ENCODE measurements at places on chromosomes 1 and 21.

- no peak for DNase-seq
Measured at GRCh38 chr21:33011462-33011861, 14.3 kb upstream of the OLIG2 start.

DNA sequence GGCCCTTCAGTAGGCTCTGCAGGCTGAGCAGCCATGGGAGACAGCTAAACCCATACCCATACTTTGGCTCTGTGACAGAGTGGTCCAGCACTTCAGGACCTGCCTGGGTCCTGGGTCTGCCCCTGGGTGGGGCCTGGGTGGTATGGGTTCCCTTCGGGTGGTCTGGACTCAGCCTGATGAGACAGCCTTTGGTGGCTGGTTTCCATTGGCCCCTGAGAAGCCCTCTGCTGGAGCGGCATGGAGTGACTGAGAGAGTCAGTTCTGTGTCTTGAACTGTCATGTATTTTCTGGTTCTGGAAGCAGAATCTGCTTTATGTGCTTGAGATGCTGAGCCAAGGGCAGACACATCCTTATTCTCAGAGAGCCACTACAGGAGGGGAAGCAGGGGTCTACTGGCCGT is 31.3 kb upstream of the KCNA2 start:
- DNase-seq: no peak

GRCh38 chr1:157189986-157190982 is 52.1 kb upstream of the ETV3 start:
- no peak for DNase-seq

- no peak for DNase-seq
Measured at GRCh38 chr1:178353524-178353923, 143.2 kb downstream of the CLEC20A start.

DNA sequence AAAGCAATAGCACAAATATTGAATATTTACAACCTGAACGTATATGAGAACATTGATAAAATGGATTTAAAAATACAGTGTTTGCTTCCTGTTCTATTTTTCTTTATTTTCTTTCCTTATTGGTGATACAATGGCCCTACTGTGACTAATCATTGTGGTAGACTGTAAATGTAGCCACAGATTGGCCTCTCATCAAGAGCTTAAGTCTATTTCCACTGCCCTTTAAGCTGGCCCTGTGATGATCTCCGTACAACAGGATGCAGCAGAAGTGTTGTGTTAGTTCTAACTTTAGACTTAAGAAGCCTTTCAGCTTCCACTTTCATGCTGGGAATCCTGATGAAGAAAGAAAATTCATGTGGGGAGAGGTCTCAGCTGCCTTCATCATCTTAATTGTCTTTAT is 285.6 kb upstream of the B3GALT2 start:
- DNase-seq: no peak

DNA sequence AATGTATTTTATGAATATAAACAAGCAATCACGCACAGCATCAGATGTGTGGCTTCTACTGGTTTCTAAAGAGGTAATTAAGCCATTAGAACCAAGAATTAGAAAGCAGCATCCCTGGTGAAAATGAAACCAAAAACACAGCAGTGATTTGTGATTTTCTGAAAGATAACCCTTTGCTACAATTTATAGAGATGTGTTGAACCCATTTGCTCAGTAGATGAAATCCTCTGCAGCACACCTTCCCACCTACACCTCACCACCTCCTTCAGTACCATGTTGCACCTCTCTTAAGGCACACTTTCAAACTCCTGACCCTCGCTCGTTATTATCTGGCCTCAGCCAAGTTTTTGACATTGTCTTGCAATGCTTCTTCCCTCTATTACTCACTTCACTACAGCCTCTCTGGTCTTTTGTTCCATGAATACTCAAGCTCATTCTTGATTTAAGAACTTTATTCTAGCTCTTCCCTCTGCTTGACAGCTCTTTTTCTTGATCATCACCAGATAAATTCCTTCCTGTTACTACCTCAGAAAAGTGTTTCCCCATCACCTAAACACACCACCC is 38.6 kb downstream of the NSL1 start:
- no peak for DNase-seq

- no peak for DNase-seq
Measured at GRCh38 chr1:94551449-94551848, 9.9 kb upstream of the F3 start.

- no peak for DNase-seq
Measured at GRCh38 chr1:16145030-16145661, 10.7 kb downstream of the EPHA2 start.

GRCh38 chr1:201021630-201022492 is 1.7 kb downstream of the KIF21B start:
- DNase-seq: no peak

DNA sequence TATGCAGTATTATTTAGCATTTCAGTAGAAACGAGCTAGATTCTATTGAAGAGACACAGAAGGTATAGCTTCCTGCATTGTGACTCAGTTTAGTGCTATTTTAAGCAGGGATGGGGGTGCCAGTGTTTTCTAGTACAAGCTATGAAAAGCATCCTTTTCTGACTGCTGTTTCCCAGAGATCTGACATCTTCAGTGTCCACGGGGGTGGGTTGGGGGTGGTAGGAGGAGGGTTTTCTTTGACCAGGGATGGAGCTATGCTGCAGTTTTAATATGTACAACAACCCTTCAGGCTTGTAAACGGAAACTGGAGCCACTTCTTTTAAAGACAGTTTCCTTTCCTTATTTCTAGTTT is 2.7 kb upstream of the NEGR1 start:
- no peak for DNase-seq

DNA sequence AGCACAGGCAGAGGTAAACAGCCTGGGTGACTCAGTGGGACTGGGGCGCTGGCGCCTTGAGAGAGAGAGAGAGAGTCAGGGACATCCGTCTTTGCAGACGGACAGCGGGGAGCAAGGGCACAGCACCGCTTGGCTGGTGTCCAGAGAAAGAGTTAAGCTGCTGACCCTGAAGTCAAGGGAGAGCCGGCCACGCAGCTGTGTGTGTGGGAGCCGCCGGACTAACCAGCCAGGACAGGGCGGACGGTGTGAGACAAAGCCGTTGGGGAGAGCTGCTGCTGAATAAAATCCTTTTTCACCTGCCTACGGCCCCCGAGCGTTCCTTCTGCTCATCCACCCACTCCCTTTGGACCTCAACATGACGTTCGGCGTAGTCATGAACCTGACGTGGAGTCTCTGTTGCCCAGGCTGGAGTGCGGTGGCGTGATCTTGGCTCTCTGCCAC is 14.5 kb downstream of the CFAP74 start:
- DNase-seq: no peak

DNA sequence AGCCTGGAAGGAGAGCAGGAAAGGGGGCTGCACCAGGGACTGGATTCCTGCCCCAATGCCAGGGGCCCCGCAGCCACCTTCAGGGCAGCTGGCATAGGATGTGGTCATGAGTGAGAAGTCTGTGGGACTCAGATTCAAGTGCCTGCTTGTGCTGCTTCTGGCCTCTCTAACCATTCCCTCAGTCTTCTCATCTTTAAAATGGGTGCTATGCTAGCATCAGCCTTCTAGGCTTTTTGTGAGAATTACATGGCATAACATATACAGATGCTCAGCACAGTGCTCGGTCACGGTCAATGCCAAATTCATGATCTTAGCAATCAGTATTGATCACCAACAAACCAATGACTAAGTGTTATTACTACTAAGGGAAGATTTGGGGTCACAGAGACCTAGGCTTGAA is 23.5 kb downstream of the TRIM62 start:
- no peak for DNase-seq

DNA sequence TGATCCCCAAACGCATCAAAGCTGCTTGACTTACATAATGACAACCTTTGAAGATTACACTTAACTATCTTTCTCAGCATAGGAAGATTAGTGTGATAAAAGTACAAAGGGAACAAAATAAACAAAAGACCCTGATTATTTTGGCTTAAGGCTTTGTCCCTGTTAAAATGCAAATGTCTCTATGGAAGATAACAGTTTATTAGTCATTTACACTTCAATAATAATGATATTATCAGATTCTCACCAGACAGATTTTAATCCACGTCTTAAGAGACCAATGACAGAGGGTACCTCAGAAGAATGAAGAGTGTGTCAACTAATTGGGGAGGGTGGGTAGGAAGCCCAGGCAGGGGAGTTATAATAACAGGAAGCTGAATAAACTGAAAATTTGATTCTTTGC is 510.4 kb upstream of the PTBP2 start:
- no peak for DNase-seq

DNA sequence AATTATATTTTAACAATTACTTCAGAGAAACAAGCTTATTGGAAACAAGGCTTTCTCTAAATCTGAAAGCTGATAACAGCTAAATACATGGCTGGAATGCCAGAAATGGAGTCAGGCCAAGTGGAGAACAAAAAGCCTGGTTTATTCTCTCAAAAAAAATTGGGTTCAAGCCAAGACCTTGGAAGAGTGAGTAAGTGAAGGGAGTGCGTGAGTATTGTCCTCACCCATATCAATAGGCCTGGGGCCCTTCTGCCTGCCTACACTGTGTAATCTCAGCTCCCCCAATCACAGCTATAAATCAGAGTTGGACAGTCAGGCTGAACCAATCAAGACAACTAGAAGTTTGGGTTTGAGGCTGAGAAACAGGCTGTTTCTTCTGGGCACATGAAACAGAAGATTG is 7.4 kb downstream of the KYAT3 start:
- peak; percentile 83 for DNase-seq

DNA sequence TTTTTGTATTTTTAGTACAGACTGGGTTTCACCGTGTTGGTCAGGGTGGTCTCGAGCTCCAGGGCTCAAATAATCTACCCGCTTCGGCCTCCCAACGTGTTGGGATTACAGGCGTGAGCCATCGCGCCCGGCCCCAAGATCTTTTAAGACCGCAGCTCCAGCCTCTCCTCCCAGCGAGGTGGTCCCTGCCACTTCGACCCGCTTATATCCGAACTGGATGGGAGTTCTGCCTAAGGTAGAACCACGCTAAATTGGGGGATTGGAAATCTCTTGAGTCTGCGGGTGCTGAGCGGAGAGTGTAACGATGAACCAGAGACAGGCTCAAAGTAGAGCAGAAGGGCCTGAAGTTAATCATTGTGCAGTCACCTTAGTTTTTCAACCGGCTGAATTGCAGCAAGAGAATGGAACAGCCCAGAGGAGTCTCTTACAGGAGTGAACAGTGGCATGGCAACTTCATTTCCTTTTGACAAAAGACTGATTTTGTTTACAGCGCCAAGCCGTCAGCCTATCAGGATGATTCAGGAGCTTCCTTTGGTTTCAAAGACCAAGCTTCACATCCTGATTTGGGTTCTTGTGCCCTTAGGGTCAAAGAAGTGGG is 726 bp upstream of the CYB5R1 start:
- DNase-seq: no peak

GRCh38 chr1:114387010-114387360 is 124.0 kb downstream of the TRIM33 start:
- no peak for DNase-seq

GRCh38 chr1:87336623-87337067 is 8.0 kb downstream of the LMO4 start:
- no peak for DNase-seq

- no peak for DNase-seq
Measured at GRCh38 chr1:155104605-155105534, 22.8 kb upstream of the EFNA1 start.

DNA sequence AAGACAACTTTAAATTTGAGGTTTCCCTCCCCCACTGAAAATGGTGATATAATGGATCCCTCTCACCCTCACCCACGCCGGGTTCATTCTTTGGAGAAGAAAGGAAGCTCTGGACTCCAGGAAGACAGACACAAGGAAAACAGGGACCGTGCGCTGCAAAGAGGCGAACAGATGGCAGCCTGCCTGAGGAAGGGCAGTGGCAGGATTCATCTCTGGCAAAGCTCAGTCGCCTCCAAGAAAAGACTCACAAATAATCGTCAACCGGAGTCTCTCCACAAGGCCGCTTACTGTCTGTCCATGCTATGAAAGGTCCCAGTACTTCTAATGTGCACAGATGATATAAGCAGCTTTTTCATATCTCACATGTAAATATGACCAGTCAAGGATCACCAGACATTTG is 110.3 kb downstream of the TIAM1 start:
- no peak for DNase-seq

DNA sequence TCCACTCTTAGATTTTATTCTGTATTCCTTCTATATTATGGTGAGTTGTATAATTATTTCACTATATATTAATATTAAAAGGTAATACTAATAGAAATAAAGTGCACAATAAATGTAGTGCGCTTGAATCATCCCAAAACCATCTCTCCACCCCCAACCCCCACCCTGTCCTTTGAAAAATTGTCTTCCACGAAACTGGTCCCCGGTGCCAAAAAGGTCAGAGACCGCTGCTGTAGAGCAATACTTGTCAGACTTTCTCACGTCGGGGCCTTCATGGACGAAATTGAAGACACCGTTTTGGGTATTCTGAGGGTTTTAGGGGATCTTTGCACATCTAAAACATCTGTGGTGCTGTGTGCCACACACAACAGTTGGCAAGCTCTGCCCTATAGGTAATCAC is 19.6 kb downstream of the DYRK1A start:
- no peak for DNase-seq

DNA sequence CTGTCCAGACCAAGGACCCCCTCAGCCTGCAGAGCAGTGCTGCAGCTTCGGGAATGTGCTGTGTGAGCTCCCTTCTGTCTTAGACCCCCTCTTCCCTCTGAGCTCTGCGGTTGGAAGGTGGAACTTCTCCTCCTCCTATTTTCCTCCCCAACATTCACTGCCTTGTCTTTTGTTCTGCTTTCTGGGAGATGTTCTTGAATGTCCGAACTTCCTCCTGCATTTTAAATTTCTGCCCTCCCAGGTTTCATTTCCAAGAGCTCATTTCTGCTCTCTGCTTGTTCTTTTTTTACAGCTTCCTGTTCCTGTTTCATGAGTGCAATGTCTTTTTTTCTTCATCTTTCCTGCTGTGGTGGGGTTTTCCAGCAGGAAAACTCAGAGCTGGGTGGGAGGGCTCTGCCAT is 29.3 kb downstream of the RRP1 start:
- no peak for DNase-seq

DNA sequence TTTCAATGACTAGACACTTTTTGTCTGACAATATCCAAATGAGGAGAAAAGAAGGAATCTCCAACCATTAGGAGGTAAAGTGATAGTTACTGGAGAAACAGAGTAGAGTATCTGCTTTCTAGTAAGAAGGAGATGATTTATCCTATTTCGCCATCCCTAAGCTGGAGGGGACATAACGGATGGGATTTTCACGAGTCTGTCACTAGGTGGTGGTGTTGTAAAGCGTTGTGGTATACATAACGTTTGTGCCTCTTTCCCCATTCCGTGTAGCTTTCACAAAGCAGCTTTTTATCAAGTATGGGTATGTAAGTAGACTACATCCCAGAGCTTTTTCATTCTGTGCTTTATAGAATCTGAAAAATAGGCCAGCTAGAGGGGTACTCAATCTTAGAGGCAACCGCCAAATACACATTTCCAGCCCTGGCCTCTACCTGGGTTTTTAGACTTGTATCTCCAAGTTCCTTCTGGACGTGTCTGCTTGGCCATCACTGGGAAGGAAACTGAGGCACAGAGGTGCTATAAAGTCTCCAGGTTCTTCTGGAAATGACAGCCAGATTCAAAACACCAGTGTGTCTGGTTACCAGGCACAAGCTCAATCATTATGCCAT is 33.3 kb upstream of the FAM3B start:
- DNase-seq: peak; percentile 51

GRCh38 chr1:3562712-3563111 is 48.6 kb downstream of the MEGF6 start:
- DNase-seq: no peak

- no peak for DNase-seq
Measured at GRCh38 chr1:40886318-40887011, 24.3 kb upstream of the CITED4 start.

Data from putamen (tissue), 1 donor.